HTR-8/SVneo (cell line): ENCODE measurements at places on chromosomes 2 and 18.

DNA sequence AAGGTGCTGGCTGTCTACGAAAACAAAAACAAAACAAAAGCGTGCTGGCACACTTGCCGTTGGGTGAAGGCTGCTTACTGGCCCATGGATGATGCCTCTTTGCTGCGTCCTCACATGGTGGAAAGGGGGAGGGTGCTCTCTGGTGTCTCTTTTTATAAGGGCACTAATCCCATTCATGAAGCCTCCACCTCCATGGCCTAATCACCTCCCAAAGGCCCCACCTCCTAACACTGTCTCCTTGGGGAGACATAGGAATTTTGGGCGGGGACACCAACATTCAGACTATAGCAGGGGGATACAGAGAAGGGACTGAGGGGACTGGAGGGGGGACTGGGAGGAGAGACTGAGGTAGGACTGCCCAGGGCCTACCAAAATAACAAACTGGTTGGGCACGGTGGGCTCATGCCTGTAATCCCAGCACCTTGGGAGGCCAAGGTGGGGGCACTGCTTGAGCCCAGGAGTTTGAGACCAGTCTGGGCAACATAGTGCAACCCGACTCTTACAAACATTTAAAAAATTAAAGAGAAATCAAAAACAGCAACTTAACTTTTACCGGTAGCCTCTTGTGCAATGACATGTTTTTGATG lies 14.5 kb downstream of the PTMA start:
- no peak for DNase-seq

DNA sequence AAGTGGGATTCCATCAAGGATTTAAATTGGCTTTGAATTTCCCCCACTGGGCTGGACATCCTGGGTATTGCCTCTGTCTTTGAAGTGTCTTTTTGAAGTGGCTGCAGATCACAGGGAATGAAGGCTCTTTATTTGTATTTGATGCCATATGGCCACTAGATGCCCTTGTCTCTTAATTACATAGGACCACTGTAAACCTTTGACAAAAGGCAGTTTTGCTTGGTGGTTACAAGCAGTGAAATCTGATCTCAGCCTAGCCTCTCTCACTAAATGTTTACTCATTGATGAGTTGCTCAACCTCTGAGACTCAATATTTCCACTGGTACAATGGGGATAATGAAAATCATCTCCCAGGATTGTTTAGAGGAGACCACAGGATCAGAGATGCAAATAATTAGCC lies 102.2 kb downstream of the INSIG2 start:
- no peak for DNase-seq

DNA sequence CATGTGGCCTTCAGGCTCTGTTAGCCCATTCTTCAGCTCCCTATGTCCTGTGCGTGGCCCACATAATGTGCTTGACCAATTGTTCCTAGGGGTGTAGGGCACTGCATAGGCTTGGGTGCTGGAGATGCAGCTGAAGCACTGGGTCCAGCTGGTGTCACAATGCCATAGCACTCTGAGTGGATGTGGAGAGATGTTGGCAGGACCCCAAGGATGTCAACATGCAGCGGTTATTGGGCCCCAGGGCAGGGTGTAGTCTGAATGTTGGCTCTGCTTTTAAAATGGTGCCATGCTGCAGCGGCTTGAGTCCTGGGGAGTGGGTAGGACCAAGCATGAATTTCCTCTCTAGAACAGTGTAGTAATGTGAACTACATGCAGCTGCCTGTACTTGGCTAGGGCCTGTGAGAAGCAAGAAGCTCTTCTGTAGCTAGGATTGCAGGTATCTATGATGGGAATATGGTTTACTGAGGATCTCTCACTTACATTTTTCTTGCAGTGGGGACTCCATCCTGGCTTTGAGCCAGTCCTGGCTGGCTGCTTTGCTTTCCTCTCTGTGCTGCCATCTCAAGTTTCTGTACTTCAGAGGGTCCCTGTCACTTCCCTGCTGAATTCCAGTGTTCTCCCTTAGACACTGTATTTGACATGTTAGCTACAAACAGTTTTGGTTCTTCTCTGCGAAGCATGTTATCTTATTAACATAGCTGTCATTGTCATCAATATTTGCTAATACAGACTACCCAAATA lies 148.4 kb downstream of the CSRNP3 start:
- DNase-seq, result no peak

- no peak for DNase-seq
Measured at GRCh38 chr2:3282056-3282998, 95.3 kb downstream of the EIPR1 start.

DNA sequence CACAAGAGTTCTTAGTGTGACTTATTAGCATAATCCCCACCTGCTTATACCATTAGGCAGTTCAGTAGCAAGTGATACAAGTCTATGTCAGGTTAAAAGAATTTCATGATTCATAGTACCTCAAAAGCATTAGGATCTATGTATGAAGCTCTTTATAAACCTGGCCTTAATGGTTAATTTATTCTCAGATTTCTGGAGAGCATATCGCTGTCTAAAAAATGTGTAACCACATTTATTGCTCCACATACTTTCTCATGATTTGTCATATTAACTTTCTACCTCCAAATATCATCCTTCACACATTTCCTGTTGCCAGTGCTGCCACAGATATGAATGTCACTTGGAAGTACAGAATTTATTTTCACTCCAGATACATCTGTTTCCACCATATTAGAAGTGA lies 332.8 kb upstream of the MAP2 start:
- no peak for DNase-seq

DNA sequence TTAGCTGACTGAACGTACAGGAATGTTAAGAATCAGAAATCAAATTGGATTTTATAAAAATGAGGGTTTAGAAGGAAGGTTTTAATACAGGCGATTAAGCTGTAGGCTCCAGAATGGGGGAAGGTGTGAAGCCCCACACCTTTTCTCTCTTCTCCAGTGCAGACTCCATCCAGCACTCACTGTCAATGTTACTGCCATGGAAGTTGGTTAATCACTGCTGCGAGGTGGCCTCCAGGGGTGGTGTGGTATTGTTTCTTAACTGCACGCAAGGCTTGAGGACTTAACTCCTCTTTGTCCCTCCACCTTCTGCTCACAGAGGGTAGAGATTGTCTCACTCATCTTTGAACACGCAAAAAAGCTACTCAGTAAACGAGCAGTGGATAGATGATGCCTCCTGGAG lies 26.9 kb upstream of the YWHAQ start:
- no peak for DNase-seq

- DNase-seq, result no peak
Measured at GRCh38 chr2:223121283-223121682, 69.3 kb downstream of the KCNE4 start.

- no peak for DNase-seq
Measured at GRCh38 chr2:223537651-223538601, 64.2 kb downstream of the SCG2 start.

GRCh38 chr2:833180-833579 lies 117.5 kb upstream of the SNTG2 start:
- DNase-seq, result no peak

- DNase-seq, result no peak
Measured at GRCh38 chr2:10266133-10266620, 36.5 kb upstream of the HPCAL1 start.
